Skeletal muscle tissue (tissue), 5 donors: ENCODE measurements at places on chromosomes 11 and 22. TPM values are rescaled to one million over a fixed set of nuclear protein-coding genes. Genes with fewer than 3 reads are reported as not detected.

Gene PRSS23
- 18.3 TPM for total RNA-seq

Gene GP1BB
- total RNA-seq: 6.8 TPM

Gene MMP10
- total RNA-seq: not detected

Gene LIF
- 0.52 TPM for total RNA-seq

Gene KCNE3
- 4.7 TPM for total RNA-seq

Gene OOSP4B
- not detected for total RNA-seq

Gene FADD
- 24.5 TPM for total RNA-seq

Gene TEAD1
- 55.3 TPM for total RNA-seq

Gene MCM5
- 25.1 TPM for total RNA-seq

Gene CD248
- 19.3 TPM for total RNA-seq

Gene THRSP
- 26.1 TPM for total RNA-seq

Gene MCAT
- total RNA-seq: 8.4 TPM

Gene LAYN
- total RNA-seq: 11.0 TPM

Gene RELT
- 1.6 TPM for total RNA-seq

Gene RCOR2
- total RNA-seq: 4.2 TPM

Gene TPST2
- 6.8 TPM for total RNA-seq

Gene DNAJB13
- total RNA-seq: not detected

Gene BTBD10
- total RNA-seq: 91.3 TPM

Gene YAP1
- total RNA-seq: 49.6 TPM

Gene TSGA10IP
- total RNA-seq: not detected

Gene CCT8L2
- total RNA-seq: not detected

Gene GRAP2
- under 0.01 TPM for total RNA-seq

Gene MYRF
- total RNA-seq: not detected

Gene FAM227A
- 0.52 TPM for total RNA-seq

Gene C11orf42
- not detected for total RNA-seq

Gene MUC5AC
- under 0.01 TPM for total RNA-seq

Gene MRGPRX4
- total RNA-seq: not detected

Gene C11orf16
- not detected for total RNA-seq

Gene ST14
- total RNA-seq: 0.52 TPM

Gene LMNTD2
- total RNA-seq: under 0.01 TPM

Gene DEFB131B
- total RNA-seq: not detected

Gene FXYD6
- total RNA-seq: 23.5 TPM

Gene NUP160
- total RNA-seq: 42.8 TPM

Gene RIMBP3B
- not detected for total RNA-seq

Gene TMEM191B
- not detected for total RNA-seq

Gene KRTAP5-8
- total RNA-seq: not detected

Gene ZMAT5
- total RNA-seq: 18.8 TPM

Gene IGF2
- total RNA-seq: 711 TPM

Gene SCGB1D2
- total RNA-seq: not detected

Gene IFITM2
- 6.3 TPM for total RNA-seq

Gene C22orf31
- 1.6 TPM for total RNA-seq

Gene OR56A1
- under 0.01 TPM for total RNA-seq

Gene OSBP2
- total RNA-seq: 4.7 TPM

Gene BCL2L13
- 41.2 TPM for total RNA-seq

Gene MMP11
- 6.3 TPM for total RNA-seq

Gene PRR33
- 1.0 TPM for total RNA-seq

Gene POLDIP3
- 22.4 TPM for total RNA-seq

Gene PGM2L1
- total RNA-seq: 5.2 TPM

Gene LPXN
- total RNA-seq: 4.2 TPM

Gene SYT13
- total RNA-seq: 0.52 TPM

Gene TIGD3
- not detected for total RNA-seq

Gene SOX6
- total RNA-seq: 50.1 TPM

Gene CSRP3
- total RNA-seq: 360 TPM

Gene PARVG
- 3.1 TPM for total RNA-seq

Gene OR52E8
- not detected for total RNA-seq

Gene GRAMD1B
- total RNA-seq: 8.9 TPM

Gene PATE4
- total RNA-seq: not detected

Gene UPK2
- not detected for total RNA-seq

Gene PDGFB
- total RNA-seq: 8.9 TPM
